Right atrium auricular region (tissue), 2 donors: ENCODE measurements at places on chromosomes 3 and 15. TPM values are rescaled to one million over a fixed set of nuclear protein-coding genes. Genes with fewer than 3 reads are reported as not detected.

GRCh38 chr3:40313975-40314860 lies 4.7 kb downstream of the EIF1B start:
- DNase-seq = no peak

Gene SLC9A9
- 3.1 TPM for total RNA-seq

- DNase-seq = no peak
Measured at GRCh38 chr3:121152573-121152972, 244.6 kb downstream of the STXBP5L start.

DNA sequence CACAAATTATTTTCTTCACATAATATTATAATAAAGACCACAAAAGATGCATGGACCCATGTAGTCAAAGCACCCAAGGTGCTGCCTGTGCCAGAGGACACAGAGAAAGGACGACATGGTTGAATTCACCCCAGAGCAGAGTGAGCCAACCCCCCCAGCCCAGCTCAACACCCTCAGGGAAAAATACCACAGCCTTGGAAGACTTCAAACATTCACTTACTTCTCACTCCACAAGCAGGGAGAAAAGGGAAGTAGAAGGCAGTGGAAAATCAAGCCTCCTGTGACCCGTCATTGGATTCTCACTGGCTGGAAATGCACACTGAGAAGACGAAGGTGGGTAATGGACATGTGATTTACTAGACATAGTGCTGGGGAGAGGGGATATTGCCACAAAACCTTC lies 70.8 kb downstream of the TAFA4 start:
- DNase-seq = no peak

DNA sequence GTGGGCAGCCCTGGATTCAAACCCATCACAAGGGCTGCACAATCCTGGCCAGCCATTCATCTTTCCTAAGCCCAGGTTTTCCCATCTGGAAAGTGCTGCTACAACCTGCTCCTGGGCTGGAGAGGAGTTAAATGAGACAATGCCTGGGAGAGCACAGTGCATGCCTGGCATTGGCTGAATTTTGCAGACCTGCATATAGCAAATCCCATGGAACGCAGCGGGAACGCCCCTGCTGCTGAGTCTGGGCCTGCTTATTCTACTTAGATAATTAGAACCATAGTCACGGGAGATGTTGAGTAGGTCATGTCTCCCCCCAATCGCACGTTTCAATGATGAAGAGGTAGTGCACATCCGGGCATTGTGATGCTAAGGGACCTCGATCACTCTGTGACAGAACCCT lies 46.6 kb downstream of the ABTB1 start:
- DNase-seq = no peak

Gene MUC13
- not detected for total RNA-seq

Gene STRIT1
- total RNA-seq = not detected

Gene LRRIQ4
- total RNA-seq = not detected
